Hematopoietic multipotent progenitor cell treated with erythropoietin and hydrocortisone succinate and interleukin-3 and kit ligand, for 8 days (in vitro differentiated cells): ENCODE measurements at places on chromosomes 5 and 9.

DNA sequence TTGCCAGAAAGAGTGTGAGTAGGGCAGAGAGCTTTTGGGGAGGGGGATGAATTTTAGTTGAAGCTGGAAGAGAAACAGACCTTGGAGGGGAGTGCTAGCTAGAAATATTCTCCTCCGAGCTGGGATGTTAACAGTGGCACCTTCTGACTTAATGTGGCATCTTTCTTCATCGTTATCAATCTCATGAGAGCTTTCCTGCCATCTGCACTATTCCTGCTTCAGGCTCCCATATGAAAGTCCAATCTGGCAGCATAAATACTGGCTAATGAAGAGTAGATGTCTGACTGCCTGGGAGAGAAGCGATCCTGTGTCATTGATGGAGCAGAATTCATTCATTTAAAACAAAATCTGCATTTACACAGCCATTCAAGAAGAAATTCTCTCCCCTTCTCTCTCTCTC, 284.5 kb downstream of the TMEM38B start:
- DNase-seq: no peak

DNA sequence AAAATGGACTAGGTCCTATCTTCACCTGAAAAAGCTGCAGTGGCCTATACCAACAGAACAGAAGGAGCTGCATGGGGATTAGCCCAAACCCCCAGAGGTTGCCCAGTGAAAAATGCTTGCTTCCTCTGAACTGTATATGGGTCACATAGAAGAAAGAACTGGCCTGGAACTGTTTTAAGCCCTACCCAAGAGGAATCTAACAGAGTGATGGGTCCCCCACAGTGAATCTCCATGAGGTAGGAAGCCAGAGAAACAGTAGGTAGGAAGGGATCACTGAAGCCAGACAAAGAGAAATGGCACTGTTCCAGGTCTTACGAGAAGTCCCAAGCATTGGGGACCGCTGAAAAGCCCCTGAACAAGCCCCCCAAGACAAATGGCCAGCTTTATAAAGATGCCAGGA, 28.8 kb upstream of the TRIM32 start:
- no peak for DNase-seq

DNA sequence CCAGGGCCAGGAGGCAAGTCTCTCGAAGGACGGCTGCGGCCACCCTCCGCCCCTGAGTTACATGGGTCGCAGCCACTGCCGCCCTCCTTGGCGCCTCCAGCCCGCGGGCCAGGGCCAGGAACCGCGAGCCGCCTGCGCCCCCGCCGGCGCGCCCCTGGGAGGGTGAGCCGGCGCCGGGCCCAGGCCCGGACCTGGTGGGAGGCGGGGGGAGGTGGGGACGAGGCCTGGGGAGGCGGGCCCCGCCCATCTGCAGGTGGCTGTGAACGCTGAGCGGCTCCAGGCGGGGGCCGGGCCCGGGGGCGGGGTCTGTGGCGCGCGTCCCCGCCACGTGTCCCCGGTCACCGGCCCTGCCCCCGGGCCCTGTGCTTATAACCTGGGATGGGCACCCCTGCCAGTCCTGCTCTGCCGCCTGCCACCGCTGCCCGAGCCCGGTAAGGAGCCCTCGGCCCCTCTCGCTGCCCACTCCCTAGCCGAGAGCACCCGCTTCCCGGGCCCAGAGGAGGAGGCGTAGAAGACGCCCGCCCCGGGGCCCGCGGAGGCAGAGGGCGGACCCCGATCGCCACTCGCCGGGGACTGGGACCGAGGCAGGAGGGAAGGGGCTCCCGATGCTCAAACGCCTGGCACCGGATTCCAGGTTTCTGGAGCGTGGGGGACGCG, at the start of gene ASS1:
Gene ASS1 (plus strand): TSS at position 397 of the 657 bp plus-strand sequence. CDS start 7,268 bp downstream, outside the sequence.
- DNase-seq: no peak

GRCh38 chr9:18791074-18791473, 241.9 kb downstream of the SAXO1 start:
- peak; percentile 19 for DNase-seq

GRCh38 chr9:78189461-78189860, 46.4 kb upstream of the CEP78 start:
- no peak for DNase-seq

GRCh38 chr5:96023518-96023917, 61.9 kb upstream of the ELL2 start:
- no peak for DNase-seq

DNA sequence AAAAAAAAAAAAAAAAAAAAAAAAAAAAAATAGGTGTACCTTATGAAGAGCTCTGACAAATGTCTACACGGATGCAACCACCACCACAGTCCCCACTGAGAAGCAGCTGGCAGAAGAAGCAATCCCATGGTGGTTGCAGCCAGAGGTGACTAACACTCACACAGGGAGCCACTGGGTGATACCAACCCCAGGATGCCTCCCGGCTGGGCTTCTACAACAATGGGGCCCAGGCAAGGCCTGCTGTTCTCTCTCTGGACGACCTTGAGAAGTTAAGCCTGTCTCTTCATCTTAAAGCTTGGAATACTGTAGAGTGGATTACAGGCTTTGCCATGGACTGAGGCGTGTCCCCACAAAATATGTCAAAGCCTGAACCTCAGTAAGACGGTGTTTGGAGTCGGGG, 104.1 kb downstream of the ROR2 start:
- no peak for DNase-seq

DNA sequence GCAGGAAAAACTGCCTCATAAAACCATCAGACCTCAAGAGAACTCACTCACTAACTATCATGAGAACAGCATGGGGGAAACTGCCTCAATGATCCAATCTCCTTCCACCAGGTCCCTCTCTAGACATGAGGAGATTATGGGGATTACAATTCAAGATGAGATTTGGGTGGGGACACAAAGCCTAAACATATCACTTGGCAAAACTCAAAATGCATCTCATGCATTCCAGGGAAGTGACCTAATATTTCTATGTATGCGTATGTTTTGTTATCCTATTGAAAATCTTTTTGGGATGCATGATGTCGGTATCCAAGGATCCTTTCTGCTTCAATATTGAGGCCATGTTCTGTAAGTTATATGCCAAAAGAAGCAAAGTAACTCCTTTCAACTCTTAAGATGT, 174.0 kb downstream of the PLK2 start:
- no peak for DNase-seq

GRCh38 chr5:150320044-150320613, 17.4 kb upstream of the ARSI start:
- DNase-seq: no peak

- no peak for DNase-seq
Observed at GRCh38 chr5:67316695-67317094, 120.1 kb upstream of the CD180 start.

DNA sequence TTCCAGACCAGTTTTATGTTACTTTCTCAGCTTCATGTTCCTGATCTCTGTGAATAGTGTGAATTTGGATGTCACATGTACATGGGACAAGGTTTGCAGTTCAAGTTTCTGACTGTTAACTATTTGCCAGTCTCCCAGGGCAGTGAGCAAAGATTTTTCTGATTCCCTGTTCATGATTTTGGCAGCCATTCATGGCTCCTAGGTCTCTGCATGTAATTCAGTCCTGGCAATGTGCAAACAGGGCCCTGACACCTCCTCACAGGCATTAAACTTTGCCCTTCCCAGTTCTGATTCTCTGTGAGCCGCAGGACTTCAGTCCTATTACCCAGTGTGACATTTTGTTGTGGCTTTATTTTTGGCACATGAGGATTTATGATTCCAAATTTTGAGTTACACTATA, 349.7 kb downstream of the ARRDC3 start:
- DNase-seq: no peak

- no peak for DNase-seq
Observed at GRCh38 chr5:8059337-8059736, 190.4 kb downstream of the MTRR start.

DNA sequence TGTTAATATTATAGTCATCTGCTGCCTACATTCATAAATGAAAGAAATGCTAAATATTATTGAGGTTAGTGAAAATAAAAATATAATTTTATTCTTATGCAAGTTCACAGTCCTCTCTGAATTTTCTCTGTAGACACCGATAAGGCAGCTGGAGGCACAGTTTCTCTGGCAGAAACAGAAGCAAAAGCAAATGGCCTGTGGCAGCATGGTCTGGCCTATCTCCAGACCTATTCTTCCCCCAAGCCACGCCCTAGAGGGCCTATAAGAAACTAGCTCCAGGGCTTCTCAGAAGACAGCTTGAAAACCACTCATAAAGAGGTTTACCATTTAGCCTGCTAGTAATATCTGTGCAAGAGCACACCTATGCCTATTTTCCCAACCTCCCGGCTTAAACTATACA, 28.4 kb downstream of the MRPS27 start:
- peak; percentile 79 for DNase-seq

- DNase-seq: no peak
Observed at GRCh38 chr5:37308793-37309192, 59.6 kb upstream of the CPLANE1 start.
